ENCODE measurements at places on chromosomes 2 and 18.

DNA sequence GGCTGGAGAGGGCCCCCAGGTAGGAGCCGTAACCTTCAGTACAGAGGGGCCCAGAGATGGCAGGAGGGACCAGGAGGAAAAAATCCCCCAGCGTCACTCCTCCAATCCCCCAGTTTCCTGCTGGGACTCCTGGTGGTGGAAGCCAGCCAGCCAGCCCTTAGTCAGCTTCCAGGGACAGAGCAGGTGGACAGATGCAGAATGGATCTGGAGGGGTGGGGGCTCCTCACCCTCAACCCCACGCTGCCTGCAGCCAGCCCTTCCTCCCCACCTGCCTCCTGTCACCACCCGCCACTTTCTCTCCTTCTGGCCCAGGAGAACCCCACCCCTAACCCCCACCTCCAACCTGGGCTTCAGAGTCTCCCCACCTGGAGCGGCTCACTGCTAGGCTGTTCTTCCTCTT lies 21.1 kb downstream of the EMX1 start:
- no peak for DNase-seq

DNA sequence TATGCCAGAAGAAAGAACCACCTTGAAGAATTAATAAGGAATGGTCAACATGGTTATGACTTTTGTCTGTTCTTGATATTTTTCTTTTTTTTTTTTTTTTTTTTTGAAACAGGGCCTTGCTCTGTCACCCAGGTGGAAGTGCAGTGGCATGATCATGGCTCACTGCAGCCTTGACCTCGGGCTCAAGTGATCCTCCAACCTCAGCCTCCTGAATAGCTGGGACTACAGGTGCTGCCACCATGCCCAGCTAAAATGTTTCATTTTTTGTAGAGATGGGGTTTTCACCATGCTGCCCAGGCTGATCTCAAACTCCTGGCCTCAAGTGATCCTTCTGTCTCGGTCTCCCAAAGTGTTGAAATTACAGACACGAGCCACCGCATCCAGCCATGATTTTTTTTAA lies 53.4 kb upstream of the ACSL3 start:
- DNase-seq = no peak

- DNase-seq = no peak
Observed at GRCh38 chr2:196961889-196962288, 35.4 kb upstream of the PGAP1 start.

GRCh38 chr18:54261894-54262293 lies 7.4 kb upstream of the POLI start:
- no peak for DNase-seq

GRCh38 chr2:230234845-230235244 lies 9.3 kb downstream of the SP140 start:
- no peak for DNase-seq

GRCh38 chr18:8756571-8756970 lies 51.2 kb downstream of the MTCL1 start:
- DNase-seq = no peak

DNA sequence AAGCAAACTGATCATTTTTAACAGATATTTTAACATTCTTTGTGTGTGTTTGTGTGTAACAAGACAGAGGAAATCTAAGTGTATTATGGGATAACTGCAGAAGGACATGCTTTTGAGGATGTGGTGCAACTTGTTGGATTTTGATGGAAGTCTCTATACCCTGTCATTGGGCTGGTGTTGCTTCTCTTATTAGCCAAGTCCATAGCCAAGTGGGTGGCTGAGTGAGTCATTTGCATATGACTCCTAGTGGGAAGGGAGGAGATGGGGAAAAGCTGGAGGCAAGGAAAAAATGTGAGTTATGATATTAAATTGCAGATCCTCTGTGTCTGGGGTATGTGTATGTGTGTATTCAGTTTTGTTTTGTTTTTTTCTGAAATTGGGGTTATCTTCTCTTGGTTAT lies 879.9 kb downstream of the DCC start:
- no peak for DNase-seq

DNA sequence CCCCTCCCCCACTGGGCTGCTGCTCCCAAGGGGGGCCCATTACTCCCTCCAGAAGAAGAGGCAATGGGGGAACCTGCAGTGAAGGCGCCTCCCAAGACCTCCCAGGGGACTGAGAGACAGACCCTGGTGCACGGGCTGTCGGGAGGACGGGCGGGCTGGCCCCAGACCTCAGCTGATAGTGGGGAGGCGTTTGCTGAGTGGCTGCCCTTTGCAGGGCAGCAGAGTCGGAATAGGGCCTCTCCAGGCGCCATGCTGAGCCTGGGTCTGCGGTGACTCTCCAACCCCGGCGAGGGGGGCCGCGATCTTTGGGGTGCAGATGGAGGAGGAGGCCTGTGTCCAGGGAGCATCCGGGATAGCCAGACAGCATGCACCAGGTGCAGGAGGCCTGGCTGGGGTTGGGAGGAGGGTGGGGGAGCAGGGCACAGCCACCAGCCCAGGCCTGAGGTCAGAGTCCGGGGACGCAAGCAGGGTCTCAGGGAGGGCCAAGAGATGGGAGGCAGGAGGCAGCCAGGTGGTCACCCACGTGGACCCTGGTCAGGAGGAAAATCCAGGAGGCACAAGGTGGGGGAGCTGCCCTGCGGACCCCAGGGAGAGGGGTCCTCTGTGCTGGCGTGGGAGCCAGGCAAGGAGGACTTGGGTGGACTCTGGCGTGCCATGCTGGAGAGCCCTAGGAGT lies 11.0 kb downstream of the CROCC2 start:
- no peak for DNase-seq

DNA sequence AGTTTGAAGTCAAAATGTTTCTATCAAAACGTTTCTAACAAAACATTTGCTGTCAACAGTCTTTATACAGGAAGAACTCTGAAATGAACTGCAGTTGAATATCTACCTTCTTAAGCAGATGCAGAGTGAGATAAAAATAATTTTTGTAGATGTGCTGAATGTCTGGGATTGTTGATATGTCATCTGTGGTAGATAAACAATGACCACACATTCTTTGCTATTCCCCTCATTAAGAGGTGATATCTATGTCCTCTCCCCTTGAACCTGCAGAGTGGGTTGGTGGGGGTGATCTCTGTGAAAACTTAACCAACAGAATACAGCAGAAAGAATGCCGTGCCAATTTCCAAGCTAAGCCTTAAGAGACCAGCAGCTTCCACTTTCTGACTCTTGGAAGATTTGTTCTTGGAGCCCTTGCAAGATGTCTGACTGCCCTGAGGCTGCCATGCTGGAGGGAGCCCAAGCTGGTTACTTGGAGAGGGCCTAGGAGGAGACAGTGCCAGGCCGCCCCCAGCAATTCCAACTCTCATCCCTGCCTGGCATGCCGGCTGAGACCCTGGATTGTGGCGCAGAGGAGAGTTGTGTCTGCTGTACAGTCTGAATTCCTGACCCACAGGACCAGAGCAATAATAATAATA lies 80.8 kb downstream of the COLEC12 start:
- no peak for DNase-seq

DNA sequence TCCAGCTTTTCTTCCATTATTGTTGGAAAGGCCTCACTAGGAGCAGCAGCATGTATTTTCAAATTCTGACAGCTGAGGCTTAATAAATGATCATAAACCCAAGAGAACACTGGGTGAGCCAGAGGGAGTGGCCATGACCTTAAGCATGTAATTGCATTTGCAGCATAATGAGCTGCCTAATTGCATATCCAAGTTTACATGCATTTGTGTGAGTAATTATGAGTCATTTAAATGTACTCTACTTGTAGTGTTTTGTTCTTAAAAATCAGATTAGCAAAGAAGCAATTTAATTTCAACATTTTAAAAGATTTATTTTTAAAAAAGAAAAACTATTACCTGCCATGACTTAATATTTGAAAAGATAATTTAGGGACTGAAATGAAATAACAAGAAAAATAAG lies 74.8 kb downstream of the NOL10 start:
- DNase-seq = no peak

DNA sequence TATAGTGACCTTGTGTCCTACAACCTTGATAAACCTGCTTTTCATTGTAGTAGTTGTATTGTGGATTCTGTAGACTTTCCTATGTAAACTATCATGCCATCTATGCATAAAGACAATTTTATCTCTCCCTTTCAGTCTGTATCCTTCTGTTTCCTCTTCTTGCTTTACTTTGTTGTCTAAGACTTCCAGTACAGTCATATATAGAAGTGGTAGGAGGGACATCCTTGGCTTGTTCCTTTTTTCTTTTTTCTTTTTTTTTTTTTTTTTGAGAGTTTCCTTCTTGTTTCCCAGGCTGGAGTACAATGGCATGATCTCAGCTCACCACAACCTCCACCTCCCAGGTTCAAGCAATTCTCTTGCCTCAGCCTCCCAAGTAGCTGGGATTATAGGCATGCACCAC lies 39.7 kb downstream of the UBE2F start:
- DNase-seq = no peak

DNA sequence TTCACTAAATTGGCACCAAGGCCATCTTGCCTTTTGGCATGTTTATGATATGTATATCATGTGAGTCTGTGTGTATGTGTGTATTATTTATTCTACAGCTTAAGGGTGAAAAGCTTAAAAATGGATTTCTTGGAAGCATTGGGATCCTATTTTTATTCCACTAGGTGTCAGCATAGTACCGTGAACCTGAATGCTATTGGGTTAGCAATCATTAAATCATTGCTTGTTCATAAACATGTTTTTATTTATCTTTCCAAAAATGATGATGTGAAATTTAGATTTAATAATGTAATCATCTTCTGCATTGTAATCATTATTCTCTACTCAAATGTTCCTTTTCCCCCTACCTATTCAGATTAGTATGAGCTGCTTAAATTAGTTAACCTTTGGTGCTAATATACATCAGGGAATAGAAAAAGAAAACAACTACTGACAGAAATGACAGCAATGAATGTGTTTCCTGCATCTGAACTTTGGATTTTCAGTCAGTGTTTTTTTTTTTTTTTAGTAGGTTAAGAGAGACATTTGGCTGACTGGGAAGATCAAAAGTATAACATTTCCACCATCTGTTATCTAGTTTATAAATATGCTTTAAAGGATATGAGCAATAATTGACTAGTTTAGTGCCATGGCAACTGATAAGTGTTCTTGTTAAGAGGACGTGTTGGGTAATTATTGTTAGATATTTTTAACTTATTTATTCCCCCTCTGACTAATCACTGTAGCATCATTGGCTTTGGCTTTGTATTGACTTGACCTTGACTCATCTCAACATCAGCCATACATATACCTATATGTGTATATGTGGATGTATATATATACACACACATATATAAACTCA lies 14.1 kb upstream of the ZSWIM2 start:
- DNase-seq = no peak

DNA sequence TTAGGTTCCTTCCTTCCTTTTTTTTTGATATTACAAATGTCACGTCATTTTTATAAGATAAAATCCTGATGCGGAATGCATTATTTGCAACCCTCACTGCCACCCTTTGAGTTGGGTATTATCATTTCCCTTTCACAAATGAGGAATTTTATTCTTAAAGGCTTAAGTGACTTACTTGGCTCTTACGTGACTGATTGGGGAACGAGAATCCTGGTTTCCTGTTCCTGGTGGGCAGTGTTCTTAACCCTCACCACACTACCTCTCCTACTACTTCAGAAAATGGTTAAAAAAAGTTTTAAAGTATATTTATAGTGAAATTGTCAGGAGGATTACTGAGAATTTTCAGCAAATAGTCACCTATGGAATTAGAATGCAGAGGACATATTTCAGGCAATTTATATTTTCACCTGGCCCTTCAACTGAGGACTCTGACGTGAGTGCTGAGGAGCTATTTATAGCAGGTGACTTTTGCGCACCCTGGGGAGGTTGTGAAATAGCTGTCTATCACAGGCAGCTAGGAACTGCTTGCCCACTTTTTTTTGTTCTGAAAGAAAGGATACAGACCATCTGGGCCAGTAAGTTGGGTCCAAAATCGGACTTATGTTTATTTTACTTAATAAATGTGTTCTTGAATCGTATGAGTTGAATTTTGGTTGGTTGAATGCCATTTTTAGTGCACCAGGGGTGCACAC lies 18.7 kb upstream of the RASGRP3 start:
- DNase-seq = no peak

GRCh38 chr2:155643056-155643775 lies 689.3 kb downstream of the NR4A2 start:
- DNase-seq = no peak

DNA sequence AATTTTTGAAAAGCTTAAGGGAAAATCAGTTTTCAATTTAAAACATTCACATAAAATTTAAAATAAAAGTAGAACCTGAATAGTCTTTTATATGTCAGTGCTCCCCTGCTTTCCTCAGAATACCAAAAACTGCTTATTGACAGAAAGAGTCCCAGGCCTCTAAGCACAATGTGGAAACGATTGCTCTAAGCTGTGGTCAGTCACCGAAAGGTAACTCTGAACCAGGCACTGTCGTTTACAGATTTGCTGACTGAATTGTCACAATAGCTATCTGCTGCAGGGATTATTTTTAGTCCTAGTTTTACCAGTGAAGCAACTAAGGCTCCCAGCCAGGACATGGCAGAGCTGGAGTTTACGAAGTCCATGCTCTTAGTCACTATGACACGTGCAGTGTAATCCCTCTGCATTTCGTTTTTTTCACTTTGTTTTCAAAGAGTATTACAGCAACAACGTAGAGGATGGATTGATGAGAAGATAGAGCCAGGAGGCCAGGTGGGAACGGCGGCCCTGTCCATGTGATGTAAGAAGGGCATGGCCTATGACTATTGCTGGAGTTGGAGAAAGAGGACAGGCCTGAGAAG lies 28.1 kb upstream of the TMEM247 start:
- DNase-seq = no peak

DNA sequence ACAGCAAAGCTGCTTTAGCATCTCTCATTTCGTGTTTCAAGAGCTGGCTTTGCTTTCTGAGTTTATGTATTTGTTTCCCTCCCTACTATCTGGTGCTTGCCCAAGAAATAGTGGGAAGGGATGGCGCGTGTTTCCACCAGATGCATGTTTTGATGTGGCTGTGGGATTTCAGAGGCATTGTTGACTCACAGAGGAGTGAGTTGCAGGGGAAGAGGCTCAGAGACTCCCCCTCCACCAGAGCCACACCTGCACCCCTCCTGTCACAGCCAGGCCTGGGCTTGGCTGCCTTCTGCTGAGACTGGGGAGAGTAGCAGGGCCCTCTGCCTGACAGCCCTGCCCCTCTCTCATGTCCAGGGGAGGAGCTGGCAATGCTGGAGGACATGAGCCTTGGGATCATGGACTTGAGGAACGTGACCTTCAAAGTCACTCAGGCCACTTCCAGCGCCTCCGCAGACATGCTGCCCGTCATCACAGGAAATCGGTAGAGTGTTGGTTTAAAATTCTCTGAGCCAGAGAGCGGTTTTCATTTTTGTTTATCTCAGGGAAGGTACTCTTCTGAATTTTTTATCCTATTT lies 42.9 kb downstream of the COA5 start:
- no peak for DNase-seq

- DNase-seq = no peak
Observed at GRCh38 chr2:6556755-6557154, 309.0 kb downstream of the CMPK2 start.

GRCh38 chr2:205903549-205904129 lies 182.3 kb downstream of the INO80D start:
- no peak for DNase-seq

DNA sequence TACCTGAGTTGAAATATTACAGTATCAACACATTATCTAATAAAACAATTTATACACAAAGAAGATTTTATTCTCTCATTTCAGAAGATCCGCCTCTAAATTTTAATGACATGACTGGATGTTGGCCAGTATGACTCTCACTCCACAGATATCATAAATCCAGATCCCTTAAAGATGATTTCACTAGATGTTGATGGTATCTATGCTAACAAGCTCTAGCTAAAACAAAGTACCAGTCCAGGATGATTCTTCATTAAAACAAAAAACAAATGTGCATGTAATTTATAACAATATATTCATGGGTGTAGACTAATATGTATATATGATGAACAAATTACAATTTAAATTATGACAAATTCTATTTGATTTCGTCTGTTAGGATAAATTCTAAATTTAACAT lies 708.4 kb downstream of the SATB2 start:
- DNase-seq = no peak
